ENCODE measurements at places on chromosomes 11 and 22. TPM values are rescaled to one million over a fixed set of nuclear protein-coding genes. Genes with fewer than 3 reads are reported as not detected.

USP2 gene
- total RNA-seq, result 30.4 TPM

WT1 gene
- total RNA-seq, result 0.66 TPM

LARGE1 gene
- 22.9 TPM for total RNA-seq

FGF19 gene
- total RNA-seq, result not detected

GRCh38 chr11:23723861-23724260 is 773.0 kb upstream of the LUZP2 start:
- no peak overlapping the region for H3K4me3 ChIP-seq
- no peaks in the 10 kb centered on the region for H3K4me1 ChIP-seq
- no peaks in the 10 kb centered on the region for H3K36me3 ChIP-seq
- DNase-seq, result no peak
- no peaks in the 10 kb centered on the region for H3K27me3 ChIP-seq

GRCh38 chr11:33005175-33005574 is 10.5 kb upstream of the DEPDC7 start:
- no peaks in the 10 kb centered on the region for H3K27me3 ChIP-seq
- H3K36me3 ChIP-seq, result no peaks in the 10 kb centered on the region
- no peak for DNase-seq
- H3K27ac ChIP-seq, result no peak overlapping the region
- no peaks in the 10 kb centered on the region for H3K4me1 ChIP-seq

DNA sequence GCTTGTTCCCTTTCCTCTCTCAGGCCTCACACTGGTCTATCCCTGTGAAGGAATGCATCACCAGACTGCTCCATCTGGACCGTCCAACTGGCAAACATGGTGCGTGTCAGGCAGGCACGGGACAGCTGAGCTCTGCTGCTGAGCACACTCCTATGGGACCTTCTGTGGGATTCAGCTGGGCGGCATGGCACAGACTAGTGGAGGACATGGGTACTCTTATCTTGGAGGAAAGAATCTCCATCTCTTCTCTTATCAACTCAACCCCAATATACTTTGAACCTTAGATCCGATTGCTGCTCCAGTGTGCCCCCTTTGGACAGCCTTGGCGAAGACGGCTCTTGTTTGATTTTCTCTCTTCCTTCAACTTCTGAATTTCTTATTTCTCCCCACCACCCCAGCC is 593.6 kb downstream of the ETS1 start:
- DNase-seq, result no peak
- no peaks in the 10 kb centered on the region for H3K36me3 ChIP-seq
- no peaks in the 10 kb centered on the region for H3K27me3 ChIP-seq
- H3K4me1 ChIP-seq, result no peaks in the 10 kb centered on the region

- DNase-seq, result no peak
- no peak overlapping the region for H3K27ac ChIP-seq
- peaks cover 10% of the 10 kb centered on the region for H3K36me3 ChIP-seq
- no peak overlapping the region for H3K4me3 ChIP-seq
- no peaks in the 10 kb centered on the region for H3K27me3 ChIP-seq
These were observed 6.8 kb downstream of the RNF214 start for GRCh38 chr11:117239295-117239694.

GRCh38 chr22:45185718-45186514 is 22.2 kb downstream of the NUP50 start:
- H3K27ac ChIP-seq, result no peak overlapping the region
- no peak for DNase-seq
- H3K36me3 ChIP-seq, result peaks cover 20% of the 10 kb centered on the region
- no peaks in the 10 kb centered on the region for H3K4me1 ChIP-seq
- H3K27me3 ChIP-seq, result no peaks in the 10 kb centered on the region
- no peak overlapping the region for H3K4me3 ChIP-seq

- H3K36me3 ChIP-seq, result no peaks in the 10 kb centered on the region
- H3K4me3 ChIP-seq, result no peak overlapping the region
- H3K27me3 ChIP-seq, result peaks cover 65% of the 10 kb centered on the region
- H3K4me1 ChIP-seq, result no peaks in the 10 kb centered on the region
These were observed 5.6 kb downstream of the ALX4 start for GRCh38 chr11:44304091-44305025.

- H3K4me3 ChIP-seq, result no peak overlapping the region
- DNase-seq, result no peak
- H3K4me1 ChIP-seq, result no peaks in the 10 kb centered on the region
- H3K27me3 ChIP-seq, result no peaks in the 10 kb centered on the region
These were observed 30.5 kb upstream of the MYO18B start for GRCh38 chr22:25711491-25711890.
